ENCODE measurements at places on chromosomes 3 and 15.
A peak's percentile ranks its signal among the peaks of the same experiment; 100 is the strongest.

- no peak for DNase-seq
These were observed 190.8 kb downstream of the ADAMTSL3 start for GRCh38 chr15:83844742-83845141.

DNA sequence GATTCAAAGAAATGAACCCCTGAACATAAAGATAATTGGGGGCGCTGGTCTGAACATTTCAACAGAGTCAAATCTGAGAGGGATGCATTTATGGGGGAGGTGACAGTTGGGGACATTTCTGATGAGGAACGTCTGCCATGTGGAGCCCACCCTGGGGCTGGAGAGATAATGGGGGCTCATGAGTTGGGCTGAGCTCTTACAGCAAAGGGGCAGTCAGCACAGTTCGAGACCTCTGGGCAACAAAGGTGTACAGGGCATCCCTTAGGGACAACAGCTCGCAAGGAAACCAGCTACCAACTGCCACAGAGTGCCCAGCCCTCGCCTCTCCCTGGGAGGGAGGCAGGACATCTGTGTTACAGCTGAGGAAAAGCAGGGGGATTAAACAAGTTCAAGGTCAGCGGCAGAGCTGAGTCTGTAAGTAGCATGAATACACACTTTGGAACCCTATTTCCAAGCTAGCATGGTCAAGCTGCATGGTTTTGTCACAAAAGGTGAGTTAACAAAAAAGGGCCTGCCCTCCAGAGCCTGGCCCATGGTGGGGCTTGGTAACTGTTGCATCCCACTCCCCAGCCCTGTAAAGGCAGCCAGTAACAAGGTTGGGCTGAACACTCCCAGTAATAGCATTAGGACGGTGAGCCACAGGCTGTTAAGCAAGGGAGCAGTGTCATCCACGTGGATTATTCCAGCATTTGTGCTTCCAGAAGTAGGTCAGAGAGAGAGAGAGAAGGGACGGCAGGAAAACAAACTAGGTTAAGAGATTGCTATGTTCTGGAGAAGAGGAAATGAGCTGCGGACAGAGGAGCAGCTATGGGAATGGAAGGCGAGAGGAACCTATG lies 4.3 kb downstream of the GNB5 start:
- DNase-seq, result peak; percentile 58

GRCh38 chr3:96465521-96465920 lies 348.9 kb upstream of the EPHA6 start:
- DNase-seq, result no peak

DNA sequence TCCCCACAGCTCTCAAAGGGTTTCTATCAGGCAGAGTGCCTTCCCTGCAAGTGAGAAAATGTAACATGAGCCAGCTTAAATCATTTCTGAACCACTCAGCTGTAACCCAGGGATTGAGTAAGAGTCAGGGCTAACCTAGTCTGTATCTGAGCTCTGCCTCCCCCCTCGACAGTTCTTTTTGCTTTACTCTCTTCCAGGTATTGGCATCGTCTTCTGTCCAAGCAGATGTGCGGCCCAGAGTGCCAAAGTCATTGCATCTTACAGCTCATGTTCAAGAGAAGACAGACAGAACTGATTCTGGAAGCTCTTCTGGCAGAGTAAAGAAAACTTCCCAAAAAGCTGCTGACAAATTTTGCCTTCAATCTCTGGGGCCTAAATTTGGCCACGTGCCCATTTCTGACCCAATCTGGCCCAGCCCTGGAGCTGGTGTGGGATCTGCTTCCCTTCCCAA lies 74.8 kb downstream of the ABHD5 start:
- DNase-seq, result no peak

DNA sequence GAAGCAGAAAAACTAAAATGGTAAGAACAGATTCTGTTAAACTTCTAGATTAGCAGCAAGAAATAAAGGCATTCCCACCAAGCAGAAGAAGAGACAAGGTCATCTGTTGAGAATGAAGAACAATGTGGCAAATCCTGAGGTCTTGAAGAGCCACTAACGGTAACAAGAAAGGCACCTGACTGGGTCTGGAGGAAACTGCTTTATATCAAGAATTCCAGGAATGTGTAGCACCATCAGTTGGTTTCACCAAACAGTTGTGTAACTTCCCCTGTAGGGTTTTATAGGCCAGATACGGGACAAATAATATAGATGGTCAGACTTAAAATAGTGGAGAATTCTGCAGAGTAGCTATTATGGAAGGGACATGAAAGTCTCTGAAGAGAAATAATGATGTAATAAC lies 57.3 kb downstream of the ACAP2 start:
- no peak for DNase-seq

DNA sequence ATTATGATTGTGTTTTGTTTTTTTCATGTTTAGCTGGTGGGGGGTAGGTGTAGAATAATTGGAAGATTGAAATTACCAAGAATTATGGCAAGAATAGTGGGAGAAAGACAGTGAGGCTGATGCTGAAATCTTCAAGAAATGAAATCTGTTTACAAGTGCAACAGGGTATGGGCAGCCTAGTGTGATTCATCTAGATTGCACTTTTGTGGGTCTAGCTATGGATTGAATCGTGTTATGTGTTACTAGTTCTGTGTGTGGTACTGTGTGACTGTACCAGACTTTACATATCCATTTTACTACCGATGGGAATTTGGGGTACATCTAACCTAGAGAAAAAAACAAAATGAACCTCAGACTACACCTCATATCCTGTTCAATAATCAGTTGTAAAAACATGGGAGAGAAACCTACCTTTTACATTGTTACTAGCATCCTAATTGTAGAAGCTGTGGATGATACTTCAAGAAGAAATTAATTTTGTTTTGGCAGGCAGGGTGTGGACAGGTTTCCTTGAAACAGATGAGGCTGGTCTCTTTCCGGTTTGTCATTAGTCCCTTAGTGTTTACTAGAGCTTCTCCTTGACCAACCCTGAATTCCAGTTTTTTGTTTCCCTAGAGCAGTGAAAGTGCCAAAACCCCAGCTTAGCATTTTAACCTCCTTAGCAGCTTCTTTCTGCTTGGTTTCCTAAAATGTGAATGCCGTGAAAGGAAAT lies 47.9 kb downstream of the OPA1 start:
- no peak for DNase-seq

- DNase-seq, result no peak
These were observed 11.4 kb downstream of the CHL1 start for GRCh38 chr3:207973-208372.

- DNase-seq, result no peak
These were observed 150.5 kb upstream of the IQSEC1 start for GRCh38 chr3:13223574-13224237.

GRCh38 chr15:52567871-52568600 lies 794 bp downstream of the ARPP19 start:
- DNase-seq, result no peak

DNA sequence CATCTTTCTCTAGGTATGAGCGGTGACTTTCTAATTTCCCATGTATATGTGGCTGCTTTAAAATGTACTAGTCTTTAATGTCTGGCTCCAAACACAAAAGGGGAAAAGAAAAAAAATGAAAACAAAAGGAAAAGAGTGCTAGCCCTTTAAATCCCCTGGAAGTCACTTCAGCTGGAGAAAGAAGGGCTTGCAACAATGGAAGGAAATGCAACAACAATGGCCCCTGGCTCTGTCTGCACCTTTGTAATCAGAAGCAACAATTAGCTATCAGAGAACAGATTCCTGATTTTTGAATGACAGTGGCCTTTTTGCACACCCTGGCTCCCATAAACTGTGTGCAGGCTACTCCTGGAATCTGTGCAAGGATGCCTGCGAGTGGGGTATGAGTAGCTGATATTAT lies 591.2 kb downstream of the FHIT start:
- no peak for DNase-seq

- DNase-seq, result no peak
These were observed 75.0 kb downstream of the BFSP2 start for GRCh38 chr3:133474817-133475216.

GRCh38 chr3:193499136-193499770 lies 55.4 kb downstream of the ATP13A4 start:
- no peak for DNase-seq

DNA sequence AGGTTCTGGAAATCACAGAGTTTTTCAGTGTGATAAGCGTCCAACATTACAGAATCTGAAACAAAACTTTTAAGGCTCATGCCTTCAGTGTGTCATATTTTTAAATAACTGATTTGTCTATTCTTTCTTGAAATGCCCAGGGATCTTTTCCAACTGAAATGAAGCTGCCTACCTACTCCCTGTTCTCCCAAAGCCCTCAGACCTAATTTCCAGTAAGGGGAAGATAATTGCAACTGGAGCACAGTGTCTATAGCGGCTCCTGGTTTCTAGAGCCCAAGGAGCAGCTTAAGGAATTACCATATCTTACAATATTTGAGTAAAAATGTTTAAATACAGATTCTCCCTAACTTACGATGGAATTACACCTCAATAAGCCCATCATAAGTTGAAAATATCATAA lies 33.0 kb downstream of the LRRC2 start:
- no peak for DNase-seq

DNA sequence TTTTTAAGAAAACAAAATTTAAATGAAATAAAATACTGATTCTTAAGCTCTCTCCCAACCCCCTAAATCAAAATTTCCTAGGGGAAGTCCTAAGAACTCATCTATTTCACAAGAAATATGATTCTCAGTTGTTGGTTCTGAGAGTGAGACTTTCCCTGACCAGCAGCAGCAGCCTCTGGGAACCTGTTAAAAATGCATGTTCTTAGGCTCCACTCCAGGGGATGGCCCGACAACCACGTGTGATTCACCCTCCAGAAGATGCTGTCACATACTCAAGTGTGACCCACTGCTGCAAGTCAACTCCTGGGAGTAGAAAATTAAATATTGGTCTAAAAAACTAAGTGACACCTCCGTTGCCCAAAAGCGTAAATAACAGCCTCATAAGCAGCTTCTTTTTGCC lies 343.2 kb upstream of the NR2F2 start:
- no peak for DNase-seq

- DNase-seq, result no peak
These were observed 267.3 kb downstream of the LPP start for GRCh38 chr3:188421151-188421821.

DNA sequence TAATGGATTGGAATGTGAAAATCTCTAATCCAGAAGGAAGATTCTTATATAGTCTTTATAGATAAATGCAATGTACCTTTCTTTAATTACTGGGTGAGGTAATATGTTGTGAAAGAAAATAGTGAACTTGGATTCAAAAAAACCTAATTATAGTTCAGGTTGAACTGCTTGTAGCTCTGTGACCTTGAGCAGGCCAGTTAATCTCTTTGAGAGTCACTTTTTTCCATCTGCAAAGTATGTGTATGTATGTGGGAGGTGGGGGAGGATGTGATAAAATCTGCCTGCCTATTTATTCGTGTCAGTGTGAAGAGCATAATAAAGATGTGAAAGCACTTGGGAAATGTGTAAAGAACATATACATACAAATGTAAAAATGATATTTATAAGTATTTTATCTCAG lies 34.4 kb downstream of the GLCE start:
- DNase-seq, result no peak

GRCh38 chr3:69410301-69410700 lies 24.4 kb upstream of the FRMD4B start:
- peak; percentile 55 for DNase-seq

- DNase-seq, result no peak
These were observed 28.2 kb downstream of the RBP2 start for GRCh38 chr3:139448104-139448503.

- DNase-seq, result no peak
These were observed 141.8 kb downstream of the ALDH1A2 start for GRCh38 chr15:57923750-57924149.

DNA sequence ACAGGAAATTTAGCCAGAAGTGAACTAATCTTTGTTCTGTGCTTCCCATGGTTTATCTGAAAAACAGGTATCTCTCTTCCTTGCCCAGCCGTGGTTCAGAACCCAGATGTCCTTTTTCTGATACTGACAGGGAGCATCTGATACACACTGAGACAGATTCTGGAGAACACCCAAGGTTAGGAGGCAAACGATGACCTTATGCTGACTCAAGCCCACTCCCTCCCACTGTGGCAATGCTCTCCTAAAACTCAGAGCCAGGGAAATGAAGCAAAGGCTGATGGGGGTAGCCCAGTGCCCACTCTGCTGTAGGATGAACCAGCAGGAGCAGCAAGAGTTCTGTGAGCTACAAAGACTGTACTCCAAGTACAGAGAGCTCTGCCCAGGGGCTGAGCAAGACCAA lies 225.1 kb downstream of the NTRK3 start:
- no peak for DNase-seq

DNA sequence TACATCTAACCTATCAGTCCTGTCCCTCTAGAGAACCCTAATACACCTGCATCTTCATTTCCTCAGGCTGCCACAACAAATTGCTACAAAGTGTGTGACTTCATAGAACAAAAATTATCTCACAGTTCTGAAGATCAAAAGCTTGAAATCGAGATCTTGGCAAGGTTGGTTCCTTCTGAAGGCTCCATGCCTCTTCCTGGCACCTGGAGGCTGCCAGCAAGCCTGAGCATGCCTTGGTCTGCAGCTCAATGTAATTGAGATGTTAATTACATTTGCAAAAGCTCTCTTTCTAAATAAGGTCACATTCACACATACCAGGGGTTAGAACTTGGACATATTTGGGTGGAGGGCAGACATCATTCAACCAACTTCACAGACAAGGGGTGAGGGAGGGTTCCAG lies 86.4 kb upstream of the ABHD17C start:
- DNase-seq, result no peak

GRCh38 chr15:67127331-67127664 lies 61.9 kb downstream of the SMAD3 start:
- no peak for DNase-seq

- no peak for DNase-seq
These were observed 52.4 kb downstream of the HEG1 start for GRCh38 chr3:125003369-125003853.

- no peak for DNase-seq
These were observed 100.2 kb downstream of the CGNL1 start for GRCh38 chr15:57476533-57476975.

GRCh38 chr3:18378218-18378617 lies 46.9 kb downstream of the SATB1 start:
- no peak for DNase-seq

DNA sequence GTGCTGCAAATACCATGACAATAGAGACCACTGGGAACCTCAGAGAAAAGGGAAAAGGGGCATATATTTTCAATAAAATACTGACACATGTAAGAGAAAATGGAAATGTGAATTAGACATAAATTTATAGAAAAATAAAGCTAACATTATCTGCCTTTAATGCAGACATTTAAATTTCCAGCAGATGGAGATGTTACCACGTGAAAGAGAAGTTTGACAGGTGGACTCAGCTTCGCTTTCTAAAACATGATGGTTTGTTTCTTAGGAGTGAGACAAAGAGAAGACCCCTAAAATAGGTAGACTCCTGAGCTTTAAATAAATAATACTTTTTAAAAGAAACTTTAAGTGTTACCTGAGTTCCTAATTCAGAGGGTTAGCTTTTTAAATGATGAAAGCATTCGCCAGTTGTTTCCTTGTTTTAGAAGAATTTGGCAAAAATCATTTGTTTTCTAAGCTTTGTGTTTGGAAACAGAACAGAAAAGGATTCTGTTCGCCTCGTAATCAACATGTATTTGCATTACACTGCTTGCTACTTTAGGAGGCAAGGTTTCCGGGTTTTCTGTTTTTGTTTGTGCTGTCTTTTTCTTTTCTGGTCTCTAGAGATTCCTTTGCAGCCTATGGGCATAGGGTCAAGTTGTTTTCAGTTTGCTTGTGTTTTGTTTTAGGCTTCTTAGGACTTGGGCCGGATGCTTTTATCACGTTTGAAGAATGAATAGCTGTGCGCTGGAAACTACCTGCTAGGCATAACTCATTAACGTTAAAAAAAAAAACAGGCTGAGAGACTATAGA lies 271.4 kb downstream of the THSD4 start:
- no peak for DNase-seq

- peak; percentile 43 for DNase-seq
These were observed 92.8 kb downstream of the FRMD4B start for GRCh38 chr3:69292959-69293574.

All from retina (tissue), 1 donor.